G401 (cell line): ENCODE measurements at places on chromosomes 2 and 18. TPM values are rescaled to one million over a fixed set of nuclear protein-coding genes. Genes with fewer than 3 reads are reported as not detected.

GRCh38 chr18:56089612-56090258 lies 501.7 kb upstream of the TCF4 start:
- DNase-seq, result no peak

GRCh38 chr2:64052463-64053241 lies 33.4 kb upstream of the VPS54 start:
- no peak for DNase-seq

DNA sequence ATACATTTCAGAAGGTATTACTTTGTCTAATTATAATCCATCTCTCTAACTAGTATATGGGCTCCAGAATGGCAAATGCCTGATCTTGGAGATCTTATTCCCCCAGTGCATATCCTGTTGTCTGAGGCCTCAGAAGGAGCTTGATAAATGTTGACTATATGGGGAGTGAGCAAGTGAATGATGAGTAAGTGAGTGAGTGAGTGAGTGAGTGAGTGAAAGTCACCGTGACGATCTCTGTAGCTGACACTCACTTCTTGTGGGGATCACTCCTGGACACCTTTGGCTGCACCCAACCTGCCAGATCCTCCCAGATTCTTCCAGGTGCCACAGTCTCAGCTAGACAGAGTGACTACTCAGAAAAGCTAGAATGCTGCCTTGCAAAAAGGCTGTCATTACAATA lies 2.8 kb downstream of the XDH start:
- no peak for DNase-seq

The C1QL2 gene
- total RNA-seq, result not detected in 2 replicates

The MYCN gene
- not detected in 2 replicates for total RNA-seq

DNA sequence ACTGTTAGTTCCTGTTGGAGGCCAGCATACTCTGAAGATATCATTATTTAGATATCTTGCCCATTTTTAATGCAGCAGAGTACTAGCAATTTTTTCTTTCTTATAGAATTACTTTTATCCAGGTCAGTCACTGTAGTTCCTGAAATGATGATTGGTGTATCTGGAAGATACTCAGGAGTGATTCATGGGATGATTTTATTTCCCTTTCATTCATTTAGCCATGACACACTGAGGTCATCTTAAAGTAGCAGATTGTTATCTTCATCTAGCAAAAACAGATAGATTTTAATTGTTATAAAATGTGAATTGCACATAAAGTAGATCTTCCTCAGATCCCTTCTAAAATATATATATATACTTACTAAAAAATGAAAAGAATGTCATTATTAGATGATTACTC lies 109.1 kb downstream of the PIK3C3 start:
- no peak for DNase-seq

DNA sequence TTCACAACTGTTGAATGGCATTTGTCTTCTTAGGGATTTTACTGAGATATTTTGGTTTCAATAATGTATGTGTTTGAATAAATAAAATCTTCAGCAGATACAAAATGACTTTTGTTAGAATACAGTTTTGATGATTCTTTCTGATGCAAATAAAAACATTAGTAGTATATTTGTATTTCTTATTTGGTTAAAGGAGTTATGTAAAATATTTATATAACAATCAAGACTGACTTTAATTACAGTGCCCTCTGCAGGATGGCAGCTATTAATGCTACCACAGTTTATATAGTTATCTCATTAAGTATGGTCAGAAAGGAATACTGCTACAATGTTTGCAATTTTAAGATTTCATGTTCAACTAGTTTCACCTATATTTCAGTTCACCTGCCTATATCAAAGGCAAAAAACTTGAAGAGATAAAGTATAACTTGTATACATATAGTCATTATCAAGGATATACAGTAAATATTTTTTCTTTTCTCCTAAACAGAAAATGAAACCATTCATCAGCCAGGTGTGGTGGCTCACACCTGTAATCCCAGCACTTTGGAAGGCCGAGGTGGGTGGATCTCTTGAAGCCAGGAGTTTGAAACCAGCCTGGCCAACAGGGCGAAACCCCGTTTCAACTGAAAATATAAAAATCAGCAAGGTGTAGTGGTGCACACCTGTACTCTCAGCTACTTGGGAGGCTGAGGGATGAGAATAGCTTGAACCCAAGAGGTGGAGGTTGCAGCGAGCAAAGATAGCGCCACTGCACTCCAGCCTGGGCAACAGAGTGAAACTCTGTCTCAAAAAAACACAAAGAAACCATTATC lies 19.8 kb downstream of the ARL5A start:
- DNase-seq, result peak; percentile 57

The AUP1 gene
- 120 and 137 TPM in 2 replicates for total RNA-seq
